G401 (cell line): ENCODE measurements at places on chromosomes 6 and 20. TPM values are rescaled to one million over a fixed set of nuclear protein-coding genes. Genes with fewer than 3 reads are reported as not detected.

KCNB1 gene
- total RNA-seq = 0.12 and 0.14 TPM in 2 replicates

C6orf58 gene
- not detected in 2 replicates for total RNA-seq

IPCEF1 gene
- not detected in 2 replicates for total RNA-seq

BNIP5 gene
- total RNA-seq = not detected in 2 replicates

TP53RK gene
- 24.4 and 25.2 TPM in 2 replicates for total RNA-seq

HLA-G gene
- total RNA-seq = not detected in 2 replicates

MAS1 gene
- total RNA-seq = not detected in 2 replicates

SLC12A5 gene
- total RNA-seq = 0.03 and 0.43 TPM in 2 replicates

FAM209B gene
- not detected in 2 replicates for total RNA-seq

TSHZ2 gene
- not detected in 2 replicates for total RNA-seq

SENP6 gene
- total RNA-seq = 52.4 and 72.3 TPM in 2 replicates
